ENCODE measurements at places on chromosomes 3 and 15. TPM values are rescaled to one million over a fixed set of nuclear protein-coding genes. Genes with fewer than 3 reads are reported as not detected.

DNA sequence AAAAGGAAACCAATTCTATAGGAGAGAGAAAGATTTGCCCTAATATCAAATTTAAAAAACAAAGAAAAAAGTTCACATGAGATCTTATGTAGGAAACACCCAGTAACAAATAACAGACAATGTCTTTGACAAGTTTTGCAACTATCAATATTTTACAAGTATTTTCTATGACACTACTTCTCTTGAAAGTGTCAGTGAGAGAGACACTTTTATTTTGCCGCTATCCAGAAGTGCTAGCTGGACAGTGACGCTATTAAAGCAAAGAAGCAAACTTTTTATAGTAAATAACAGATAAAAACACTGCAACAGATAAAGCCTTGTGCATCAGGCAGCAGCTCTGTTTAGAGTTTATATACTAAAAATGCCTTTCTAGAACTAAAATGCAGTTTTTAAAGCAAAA, 13.3 kb downstream of the LYSMD2 start:
- H3K4me3 ChIP-seq: no peak overlapping the region
- peaks cover 5% of the 10 kb centered on the region for H3K4me1 ChIP-seq
- no peaks in the 10 kb centered on the region for H3K36me3 ChIP-seq
- H3K27me3 ChIP-seq: no peaks in the 10 kb centered on the region

DNA sequence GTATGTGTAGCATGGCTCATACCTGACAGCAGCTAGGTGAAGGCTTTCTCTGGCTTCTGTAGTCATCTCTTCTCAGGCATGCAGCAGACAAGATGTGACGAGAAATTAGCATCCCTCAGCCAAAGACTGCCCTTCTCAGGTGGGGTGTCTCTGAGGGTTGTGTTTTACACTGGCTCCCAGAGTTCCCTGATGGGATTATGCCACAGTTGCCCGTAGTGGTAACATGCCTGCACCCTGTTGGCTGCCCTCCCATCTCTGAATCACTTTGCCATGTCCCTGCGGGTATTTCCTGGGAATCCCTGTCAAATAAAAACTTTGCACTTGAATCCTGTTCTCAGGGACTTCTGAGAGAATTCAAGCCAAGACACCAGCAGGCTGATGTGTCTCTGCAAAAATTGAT, 70.5 kb downstream of the LRTM1 start:
- no peaks in the 10 kb centered on the region for H3K4me1 ChIP-seq
- H3K27me3 ChIP-seq: no peaks in the 10 kb centered on the region
- H3K4me3 ChIP-seq: no peak overlapping the region
- DNase-seq: no peak

DNA sequence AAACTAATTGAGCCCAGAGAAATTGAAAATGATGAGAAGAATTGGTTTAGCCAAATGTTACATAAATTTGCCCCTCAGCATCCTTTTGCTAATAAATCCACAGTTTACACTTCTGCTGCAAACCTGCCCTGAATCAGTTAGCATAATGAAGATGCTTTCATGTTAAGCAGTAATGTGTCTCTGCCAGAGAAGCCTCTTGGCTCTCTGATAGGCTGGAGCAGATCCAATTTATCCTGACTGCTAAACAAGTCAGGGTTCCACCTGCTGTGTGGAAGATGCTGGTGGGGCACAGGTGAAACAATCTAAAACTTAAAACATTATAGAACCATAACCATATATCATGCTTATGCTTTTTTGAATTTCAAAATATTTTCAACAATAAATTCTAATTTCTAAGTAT, 946.8 kb downstream of the OTOL1 start:
- no peak overlapping the region for H3K27ac ChIP-seq
- no peaks in the 10 kb centered on the region for H3K36me3 ChIP-seq
- DNase-seq: no peak
- no peaks in the 10 kb centered on the region for H3K4me1 ChIP-seq
- H3K4me3 ChIP-seq: no peak overlapping the region

Gene GABRR3
- not detected for total RNA-seq

DNA sequence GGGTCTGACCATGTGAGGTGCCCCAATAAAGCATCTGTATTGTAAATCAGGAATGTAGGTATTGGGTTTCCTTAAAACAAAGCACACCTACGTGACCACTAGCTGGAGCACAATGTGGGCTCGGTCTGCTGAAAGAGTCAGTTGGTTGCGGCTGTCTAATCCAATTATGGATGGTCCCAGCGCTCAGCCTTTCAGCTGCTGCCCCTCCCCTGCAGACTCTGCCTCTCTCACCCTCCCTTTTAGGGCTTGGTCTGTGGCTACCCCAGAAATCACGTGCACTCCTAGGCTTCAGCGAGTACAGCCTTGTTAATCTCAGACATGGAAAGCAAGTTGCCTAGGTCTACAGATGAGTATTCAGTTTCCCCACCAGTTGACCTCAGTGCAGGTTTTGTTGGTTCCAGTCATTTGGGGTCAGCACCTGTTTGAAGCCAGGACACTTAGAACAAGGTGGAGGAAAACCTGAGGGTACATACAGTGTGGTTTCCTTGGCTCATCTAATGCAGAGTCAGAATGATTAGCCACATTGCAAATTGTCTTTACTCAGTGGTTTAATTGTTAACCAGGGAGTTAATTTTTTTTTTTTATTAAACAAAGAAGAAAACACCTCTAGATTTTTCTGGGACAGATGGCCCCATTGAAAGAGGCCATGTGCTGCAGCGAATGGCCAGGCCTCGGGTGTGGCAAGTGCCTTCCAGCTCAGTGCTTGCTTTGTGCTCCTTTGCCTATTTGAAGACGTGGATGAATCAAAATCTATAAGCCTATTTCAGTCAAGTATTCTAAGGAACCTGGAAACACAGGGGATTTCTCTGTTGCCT, 137.7 kb downstream of the IGF1R start:
- H3K4me3 ChIP-seq: no peak overlapping the region
- H3K27me3 ChIP-seq: no peaks in the 10 kb centered on the region
- H3K27ac ChIP-seq: no peak overlapping the region
- no peaks in the 10 kb centered on the region for H3K36me3 ChIP-seq

Gene CHST13
- not detected for total RNA-seq

Gene TPRG1
- 8.2 TPM for total RNA-seq

GRCh38 chr15:66128116-66128680, 125.4 kb downstream of the MEGF11 start:
- H3K27me3 ChIP-seq: no peaks in the 10 kb centered on the region
- no peak overlapping the region for H3K27ac ChIP-seq

Gene MYO1E
- total RNA-seq: 99.8 TPM

DNA sequence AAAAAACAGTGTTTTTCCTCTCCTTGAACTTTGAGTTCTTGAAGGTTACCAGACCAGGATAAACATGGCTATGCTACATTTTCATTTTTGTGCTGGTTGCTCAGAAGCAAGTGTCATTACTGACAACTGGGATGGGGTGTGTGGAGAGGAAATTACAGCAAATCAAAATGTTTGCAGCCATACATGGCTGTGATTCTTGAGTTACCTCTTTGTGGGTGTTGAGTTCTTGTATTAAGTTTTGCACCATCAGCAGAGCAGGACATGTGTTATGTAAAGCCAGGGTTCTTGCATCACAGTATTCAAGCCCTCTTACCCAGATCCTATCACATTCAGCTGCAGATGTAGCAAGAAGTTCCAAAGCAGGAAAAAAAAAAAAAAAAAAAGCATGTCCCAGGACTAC, 53.9 kb upstream of the ATOSA start:
- H3K4me3 ChIP-seq: no peak overlapping the region
- no peaks in the 10 kb centered on the region for H3K4me1 ChIP-seq
- H3K27me3 ChIP-seq: no peaks in the 10 kb centered on the region
- H3K36me3 ChIP-seq: no peaks in the 10 kb centered on the region
- DNase-seq: no peak

DNA sequence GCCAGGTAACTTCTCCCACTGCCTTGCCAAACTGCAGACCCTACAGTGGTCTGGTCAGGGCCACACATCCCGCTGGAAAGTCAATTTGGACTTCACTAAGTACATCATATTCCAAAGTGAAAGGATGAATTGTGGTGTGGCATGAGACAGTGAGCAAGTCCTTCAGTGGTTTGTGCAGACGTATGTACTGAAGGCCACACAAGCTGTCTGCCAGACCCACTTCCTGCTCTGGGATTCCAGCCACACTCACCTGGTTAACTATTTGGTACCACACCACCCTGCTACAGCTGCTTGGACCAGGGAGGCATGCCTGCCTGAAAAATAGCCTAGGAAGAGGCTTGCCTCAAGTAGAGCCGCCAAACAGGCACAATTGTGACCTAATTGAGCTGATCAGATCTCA, 94.1 kb upstream of the STRIT1 start:
- no peak for DNase-seq
- no peak overlapping the region for H3K27ac ChIP-seq
- H3K27me3 ChIP-seq: no peaks in the 10 kb centered on the region
- no peaks in the 10 kb centered on the region for H3K36me3 ChIP-seq
- H3K4me1 ChIP-seq: no peaks in the 10 kb centered on the region

DNA sequence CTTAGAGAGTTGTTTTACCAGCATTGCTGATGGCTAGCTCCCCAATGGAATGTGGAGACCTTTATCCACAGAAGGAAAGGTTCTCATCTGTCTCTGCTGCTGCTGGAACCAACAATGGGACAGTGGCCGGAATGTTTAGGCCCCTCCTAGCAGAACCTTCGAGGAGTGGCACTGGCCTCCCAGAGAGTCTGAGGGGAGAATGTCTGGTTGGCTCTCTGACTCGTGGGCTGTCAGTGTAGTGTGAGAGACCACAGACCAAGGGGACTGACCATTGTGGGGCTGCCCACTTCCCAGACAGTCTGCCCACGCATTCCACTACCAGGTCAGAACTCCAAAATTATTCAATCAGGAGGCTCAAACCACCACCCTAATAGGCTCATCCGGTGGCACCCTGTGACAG, 5.1 kb downstream of the RASL12 start:
- H3K36me3 ChIP-seq: no peaks in the 10 kb centered on the region
- H3K4me3 ChIP-seq: no peak overlapping the region

DNA sequence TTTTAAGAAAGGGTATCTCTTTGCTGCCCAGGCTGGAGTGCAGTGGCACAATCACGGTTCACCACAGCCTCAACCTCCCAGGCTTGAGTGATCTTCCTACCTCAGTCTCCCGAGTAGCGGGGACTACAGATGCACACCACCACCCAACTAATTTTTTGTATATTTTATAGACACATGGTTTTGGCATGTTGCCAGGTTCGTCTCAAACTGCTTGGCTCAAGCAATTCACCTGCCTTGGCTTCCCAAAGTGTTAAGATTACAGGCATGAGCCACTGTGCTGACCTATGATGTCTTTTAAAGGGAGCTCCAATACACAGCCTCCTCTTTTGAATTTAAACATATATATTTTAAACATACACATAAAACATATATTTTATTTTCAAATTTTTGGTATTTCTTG, 60.9 kb downstream of the SLC9C1 start:
- no peaks in the 10 kb centered on the region for H3K27me3 ChIP-seq
- no peaks in the 10 kb centered on the region for H3K36me3 ChIP-seq
- DNase-seq: no peak
- H3K4me3 ChIP-seq: no peak overlapping the region
- no peaks in the 10 kb centered on the region for H3K4me1 ChIP-seq
- no peak overlapping the region for H3K27ac ChIP-seq

GRCh38 chr3:79973482-79973881, 205.7 kb upstream of the ROBO1 start:
- no peak overlapping the region for H3K4me3 ChIP-seq
- no peak overlapping the region for H3K27ac ChIP-seq
- no peaks in the 10 kb centered on the region for H3K36me3 ChIP-seq

- H3K4me1 ChIP-seq: peaks cover 5% of the 10 kb centered on the region
- DNase-seq: peak; percentile 80
- no peaks in the 10 kb centered on the region for H3K27me3 ChIP-seq
- no peak overlapping the region for H3K27ac ChIP-seq
These were observed 49.7 kb upstream of the MYZAP start for GRCh38 chr15:57541805-57542504.

DNA sequence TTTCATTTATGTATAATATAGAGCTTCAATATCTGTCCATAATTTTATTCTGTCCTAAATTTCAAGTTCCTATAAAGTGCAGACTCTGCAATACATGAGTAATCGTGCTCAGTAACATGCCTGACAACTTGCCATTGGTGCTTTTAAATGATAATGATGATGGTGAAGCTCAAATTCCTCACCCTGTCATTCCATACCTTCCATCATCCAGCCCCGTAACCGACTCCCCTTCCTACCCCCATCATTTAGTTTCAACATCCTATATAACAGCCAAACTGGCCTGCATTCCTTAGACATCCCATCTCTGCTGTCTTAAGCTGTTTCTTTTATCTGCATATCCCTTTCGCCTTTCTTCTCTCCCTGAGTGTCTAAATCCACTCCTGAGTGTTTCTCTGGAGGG, 67.2 kb upstream of the DLG1 start:
- no peaks in the 10 kb centered on the region for H3K4me1 ChIP-seq
- DNase-seq: no peak
- H3K27me3 ChIP-seq: no peaks in the 10 kb centered on the region
- H3K36me3 ChIP-seq: no peaks in the 10 kb centered on the region

DNA sequence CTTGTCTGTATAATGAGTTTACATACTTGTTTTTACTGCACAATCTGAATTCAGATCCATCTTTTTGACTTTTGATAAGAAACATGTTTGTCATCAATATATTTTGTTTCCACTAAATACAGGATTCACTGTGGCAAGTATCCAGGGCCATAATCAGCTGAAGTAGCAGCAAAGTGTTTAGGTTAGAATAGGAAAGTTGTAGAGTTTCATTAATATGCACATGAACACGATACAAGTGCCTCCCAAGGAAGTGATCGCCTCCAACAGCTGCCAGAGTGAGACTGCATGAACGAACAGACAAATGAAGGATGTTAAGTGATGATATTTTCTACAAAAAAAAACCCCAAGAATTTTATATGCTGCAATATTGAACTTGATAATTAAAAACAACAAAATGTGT, 204.3 kb downstream of the TBL1XR1 start:
- no peaks in the 10 kb centered on the region for H3K36me3 ChIP-seq
- no peak overlapping the region for H3K27ac ChIP-seq
- no peak overlapping the region for H3K4me3 ChIP-seq
- H3K4me1 ChIP-seq: no peaks in the 10 kb centered on the region

Gene SNRPN
- total RNA-seq: 83.8 TPM
